ENCODE measurements at places on chromosomes 12 and 14. TPM values are rescaled to one million over a fixed set of nuclear protein-coding genes. Genes with fewer than 3 reads are reported as not detected.

DNA sequence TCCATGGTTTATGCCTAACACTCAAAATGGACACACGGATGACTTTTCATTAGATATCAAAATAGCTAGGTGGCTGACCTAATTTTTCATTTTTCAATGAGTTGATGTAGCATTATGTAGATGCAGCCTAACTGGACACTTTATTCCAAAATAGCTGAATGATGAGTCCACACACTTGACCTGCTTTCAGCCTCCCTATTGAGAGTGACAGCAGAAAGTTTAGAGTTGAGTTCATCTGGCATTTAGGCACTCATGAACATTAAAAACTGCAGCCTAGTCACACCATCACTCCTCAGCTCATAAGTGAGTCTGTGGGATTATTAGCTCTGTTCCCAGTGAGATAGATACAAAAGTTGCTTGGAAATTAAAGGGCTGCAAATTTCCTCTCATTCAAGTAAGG is 307.3 kb upstream of the PRKD1 start:
- no peak overlapping the region for H3K4me3 ChIP-seq
- no peaks in the 10 kb centered on the region for H3K4me1 ChIP-seq
- no peaks in the 10 kb centered on the region for H3K36me3 ChIP-seq
- no peaks in the 10 kb centered on the region for H3K27me3 ChIP-seq
- H3K27ac ChIP-seq: no peak overlapping the region

DNA sequence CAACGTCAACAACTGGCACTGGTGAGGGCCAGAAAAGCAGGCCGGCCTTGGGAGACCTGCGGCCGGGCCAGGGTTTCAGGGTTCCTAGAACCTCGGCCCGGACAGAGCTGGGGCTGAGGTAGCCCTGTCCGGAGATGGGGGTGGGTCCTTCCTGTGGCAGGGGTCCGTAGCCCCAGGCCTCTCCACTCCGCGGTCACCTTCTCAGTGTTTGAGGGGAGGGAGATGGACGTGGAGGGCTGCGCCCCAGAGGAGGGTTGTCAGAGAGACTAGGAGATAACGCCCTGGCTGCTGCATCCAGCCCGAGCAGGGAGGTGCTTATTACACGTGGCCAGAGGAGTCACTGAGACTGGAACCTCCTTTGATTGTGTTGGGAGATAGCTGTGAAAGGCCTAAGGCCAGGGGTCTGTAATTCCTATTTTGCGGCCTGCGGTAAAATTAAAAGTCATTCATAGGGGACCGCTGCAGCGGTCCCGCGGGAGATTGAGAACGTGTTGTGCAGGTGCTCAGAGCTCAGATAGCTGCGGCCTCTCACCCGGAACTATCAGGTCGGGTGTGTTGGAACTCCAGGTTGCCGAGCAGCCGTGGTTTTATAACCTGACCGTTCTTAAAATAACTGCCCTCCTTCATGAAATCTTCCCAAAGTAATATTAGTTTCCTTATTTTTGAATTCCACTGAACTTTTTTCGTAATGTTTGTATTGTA is 507 bp downstream of the AHSA1 start:
- H3K27me3 ChIP-seq: no peaks in the 10 kb centered on the region
- peaks cover 41% of the 10 kb centered on the region for H3K36me3 ChIP-seq
- H3K4me1 ChIP-seq: peaks cover 13% of the 10 kb centered on the region
- H3K27ac ChIP-seq: peak overlapping the region; percentile 91
- H3K4me3 ChIP-seq: peak overlapping the region; percentile 98

- DNase-seq: no peak
- peak overlapping the region; percentile 58 for H3K27ac ChIP-seq
- H3K4me1 ChIP-seq: peaks cover 83% of the 10 kb centered on the region
- no peaks in the 10 kb centered on the region for H3K36me3 ChIP-seq
- H3K4me3 ChIP-seq: peak overlapping the region; percentile 7
- no peaks in the 10 kb centered on the region for H3K27me3 ChIP-seq
Observed at GRCh38 chr14:50823762-50824636, 7.0 kb downstream of the NIN start.

GRCh38 chr14:57380935-57381334 is 9.5 kb upstream of the NAA30 start:
- H3K36me3 ChIP-seq: no peaks in the 10 kb centered on the region
- no peak overlapping the region for H3K27ac ChIP-seq

GRCh38 chr12:69642531-69642930 is 31.8 kb upstream of the LRRC10 start:
- no peaks in the 10 kb centered on the region for H3K27me3 ChIP-seq
- no peaks in the 10 kb centered on the region for H3K36me3 ChIP-seq
- H3K27ac ChIP-seq: no peak overlapping the region

DNA sequence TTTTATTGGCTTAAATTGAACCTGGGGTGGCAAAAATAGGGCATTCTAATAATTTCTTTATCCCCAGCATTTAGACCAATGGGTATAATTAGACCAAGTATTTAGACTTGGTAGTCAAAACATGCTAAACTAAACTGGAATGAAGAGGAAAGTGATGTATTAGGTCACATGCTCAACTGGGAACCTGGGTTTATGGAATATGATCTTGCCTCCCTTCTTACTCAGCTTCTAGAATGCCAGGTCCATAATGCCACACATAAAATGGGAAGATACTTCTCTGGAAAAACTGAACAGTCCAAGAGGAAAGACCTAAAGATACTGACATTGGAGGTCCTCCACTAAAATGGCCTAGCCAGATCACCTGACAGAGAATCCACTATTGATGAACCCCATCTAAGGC is 6.2 kb upstream of the BIN2 start:
- H3K27ac ChIP-seq: no peak overlapping the region
- no peaks in the 10 kb centered on the region for H3K36me3 ChIP-seq
- no peak overlapping the region for H3K4me3 ChIP-seq
- H3K27me3 ChIP-seq: no peaks in the 10 kb centered on the region
- no peaks in the 10 kb centered on the region for H3K4me1 ChIP-seq
- DNase-seq: no peak

DNA sequence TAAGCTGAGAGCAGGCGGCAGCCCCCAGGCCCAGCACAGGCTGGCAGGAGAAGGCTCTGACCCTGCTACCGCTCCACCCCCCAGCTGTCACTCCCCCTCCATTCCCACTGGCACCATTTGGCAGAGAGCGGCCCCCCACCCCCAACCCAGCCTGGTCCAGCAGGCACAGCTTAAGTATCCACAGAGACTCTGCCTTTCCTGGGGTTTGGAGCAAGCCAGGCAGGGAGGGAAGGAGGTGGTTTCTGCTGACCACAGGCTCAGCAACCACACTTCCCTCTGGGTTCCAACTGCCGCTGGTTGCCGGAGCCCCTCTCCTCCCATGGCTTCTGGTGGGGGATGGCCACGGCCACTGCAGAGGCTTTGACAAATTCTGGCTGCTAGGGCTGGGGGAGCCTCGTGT is 30.5 kb upstream of the CCND2 start:
- DNase-seq: no peak
- H3K4me3 ChIP-seq: no peak overlapping the region
- H3K27ac ChIP-seq: no peak overlapping the region
- H3K27me3 ChIP-seq: no peaks in the 10 kb centered on the region

GRCh38 chr12:574475-575128 is 88.6 kb downstream of the NINJ2 start:
- peak overlapping the region; percentile 61 for H3K27ac ChIP-seq
- H3K36me3 ChIP-seq: no peaks in the 10 kb centered on the region
- H3K4me3 ChIP-seq: no peak overlapping the region
- DNase-seq: peak; percentile 8

DNA sequence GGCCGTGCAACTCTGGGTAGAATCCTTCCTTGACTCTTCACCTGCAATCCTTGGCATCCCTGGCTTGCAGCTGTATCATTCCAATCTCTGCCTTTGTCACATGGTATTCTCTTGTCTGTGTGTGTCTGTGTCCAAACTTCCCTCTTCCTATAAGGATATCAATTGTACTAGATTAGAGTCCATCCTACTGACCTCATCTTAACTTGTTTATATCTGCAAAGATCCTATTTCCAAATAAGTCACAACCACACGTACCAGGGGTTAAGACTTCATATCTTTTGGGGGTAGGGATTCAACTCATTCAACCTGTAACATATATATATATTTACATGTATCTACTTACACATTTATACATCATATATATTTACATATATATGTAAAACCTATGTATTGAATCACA is 29.6 kb upstream of the RASSF3 start:
- no peaks in the 10 kb centered on the region for H3K36me3 ChIP-seq
- H3K27ac ChIP-seq: no peak overlapping the region
- H3K27me3 ChIP-seq: no peaks in the 10 kb centered on the region
- H3K4me1 ChIP-seq: peaks cover 13% of the 10 kb centered on the region
- no peak for DNase-seq

- H3K27me3 ChIP-seq: no peaks in the 10 kb centered on the region
- no peaks in the 10 kb centered on the region for H3K4me1 ChIP-seq
Observed at GRCh38 chr12:6122201-6122600, 2.3 kb downstream of the VWF start.

DNA sequence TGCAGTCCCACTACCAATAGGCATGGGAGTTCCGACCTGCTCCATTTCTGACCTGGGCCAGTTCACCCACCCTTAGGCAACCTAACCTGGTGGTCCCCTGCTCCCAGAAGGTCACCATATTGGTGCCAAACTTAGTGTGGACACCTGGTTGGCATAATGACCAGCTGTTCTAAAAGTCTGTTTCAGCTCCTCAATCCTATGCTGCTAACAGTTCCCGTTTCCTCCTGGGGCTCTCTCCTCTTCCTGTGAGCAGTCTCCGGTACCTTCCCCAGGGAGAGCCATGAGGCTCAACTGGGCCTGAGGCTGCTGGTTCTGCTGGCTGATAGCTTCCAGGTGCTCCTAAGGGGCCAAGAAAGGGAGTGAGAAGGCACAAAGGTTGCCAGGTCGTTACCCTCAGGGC is 15.9 kb upstream of the BLTP3B start:
- H3K36me3 ChIP-seq: no peaks in the 10 kb centered on the region
- no peak for DNase-seq
- H3K4me1 ChIP-seq: no peaks in the 10 kb centered on the region
- H3K27me3 ChIP-seq: no peaks in the 10 kb centered on the region
- no peak overlapping the region for H3K27ac ChIP-seq
- no peak overlapping the region for H3K4me3 ChIP-seq

DNA sequence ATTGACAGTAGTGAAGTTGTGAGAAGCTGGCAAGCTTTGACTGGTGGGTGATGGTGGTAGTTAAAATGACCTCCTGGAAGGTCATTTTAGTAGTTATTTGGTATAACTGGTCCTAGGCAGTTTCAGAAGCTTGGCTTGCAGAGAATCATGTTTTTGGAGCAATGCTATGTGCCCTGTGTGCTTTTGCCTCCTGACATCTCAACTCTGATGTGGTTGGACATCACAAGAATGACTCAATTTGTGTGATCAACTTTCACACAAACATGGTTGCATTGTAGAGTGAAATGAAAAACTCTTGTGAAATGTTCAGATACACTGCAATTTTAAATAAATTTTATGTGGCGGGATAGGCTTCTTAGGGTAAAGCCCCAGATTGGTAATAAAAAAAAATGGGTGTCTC is 8.3 kb upstream of the ABCD2 start:
- H3K27me3 ChIP-seq: no peaks in the 10 kb centered on the region
- no peak overlapping the region for H3K4me3 ChIP-seq
- no peak for DNase-seq

- DNase-seq: no peak
- no peak overlapping the region for H3K27ac ChIP-seq
- no peaks in the 10 kb centered on the region for H3K36me3 ChIP-seq
- no peak overlapping the region for H3K4me3 ChIP-seq
- no peaks in the 10 kb centered on the region for H3K27me3 ChIP-seq
- H3K4me1 ChIP-seq: no peaks in the 10 kb centered on the region
Observed at GRCh38 chr12:56947633-56948456, 9.6 kb downstream of the RDH16 start.

GRCh38 chr14:85281921-85282320 is 248.0 kb upstream of the FLRT2 start:
- H3K27me3 ChIP-seq: no peaks in the 10 kb centered on the region
- no peaks in the 10 kb centered on the region for H3K4me1 ChIP-seq
- H3K27ac ChIP-seq: no peak overlapping the region
- no peaks in the 10 kb centered on the region for H3K36me3 ChIP-seq
- no peak overlapping the region for H3K4me3 ChIP-seq

DNA sequence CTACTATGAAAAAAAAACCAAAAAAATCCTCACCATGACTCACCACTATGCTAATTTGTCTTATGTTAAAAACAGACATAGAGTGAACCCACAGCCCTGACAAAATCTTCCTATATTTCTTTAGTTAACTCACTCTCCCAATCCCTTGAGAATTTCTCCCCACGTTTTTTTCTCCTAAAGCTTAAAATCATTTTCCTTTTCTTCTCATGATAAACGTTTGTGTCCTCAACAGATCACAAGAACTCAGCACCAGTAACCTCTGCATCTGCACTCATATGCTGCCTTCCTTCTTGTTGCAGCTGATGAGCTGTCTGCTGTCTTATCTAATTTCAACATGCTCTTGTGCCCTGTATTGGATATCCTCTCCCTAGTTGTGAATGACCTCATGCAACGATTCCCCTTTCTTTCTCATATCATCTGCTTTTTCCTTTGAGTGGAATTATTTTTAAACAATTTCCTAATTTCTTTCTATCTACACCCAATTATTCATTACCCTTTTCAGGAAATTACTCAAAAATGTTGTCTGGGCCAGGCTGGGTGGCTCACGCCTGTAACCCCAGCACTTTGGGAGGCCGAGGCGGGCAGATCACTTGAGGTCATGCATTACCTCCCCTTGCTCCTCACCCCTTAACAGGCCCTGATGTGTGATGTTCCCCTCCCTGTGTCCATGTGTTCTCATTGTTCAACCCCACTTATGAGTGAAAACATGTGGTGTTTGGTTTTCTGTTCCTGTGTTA is 427.5 kb upstream of the MGAT4C start:
- DNase-seq: no peak
- no peaks in the 10 kb centered on the region for H3K36me3 ChIP-seq
- no peaks in the 10 kb centered on the region for H3K4me1 ChIP-seq

GRCh38 chr12:113137861-113138783 is 2.6 kb upstream of the RASAL1 start:
- peak overlapping the region; percentile 84 for H3K27ac ChIP-seq
- H3K4me3 ChIP-seq: no peak overlapping the region
- H3K36me3 ChIP-seq: no peaks in the 10 kb centered on the region
- H3K27me3 ChIP-seq: peaks cover 51% of the 10 kb centered on the region
- H3K4me1 ChIP-seq: peaks cover 12% of the 10 kb centered on the region

- DNase-seq: peak; percentile 76
- peak overlapping the region; percentile 99 for H3K27ac ChIP-seq
- peaks cover 36% of the 10 kb centered on the region for H3K4me1 ChIP-seq
- no peaks in the 10 kb centered on the region for H3K27me3 ChIP-seq
- H3K4me3 ChIP-seq: no peak overlapping the region
Observed at GRCh38 chr12:46386877-46387629, 14.5 kb upstream of the SLC38A2 start.

GRCh38 chr14:67619446-67620216 is at the start of gene ARG2:
Gene ARG2 (plus strand): TSS chr14:67619920. CDS start chr14:67619978, 58 bp downstream.
- peak; percentile 99 for DNase-seq
- H3K4me3 ChIP-seq: peak within 1 kb of the TSS; percentile 62
- H3K27me3 ChIP-seq: no peaks in the 10 kb centered on the region
- H3K27ac ChIP-seq: peak within 1 kb of the TSS; percentile 92

Gene CLEC4D
- total RNA-seq: not detected

Gene MANSC4
- not detected for total RNA-seq

Gene TAS2R42
- not detected for total RNA-seq

Gene KHNYN
- 63.4 TPM for total RNA-seq

Gene SLC7A7
- total RNA-seq: 7.6 TPM

Gene GPRC5A
- 0.58 TPM for total RNA-seq

Gene APAF1
- total RNA-seq: 9.9 TPM
